Panc1 (cell line): ENCODE measurements at places on chromosomes 3 and 15. TPM values are rescaled to one million over a fixed set of nuclear protein-coding genes. Genes with fewer than 3 reads are reported as not detected.

DNA sequence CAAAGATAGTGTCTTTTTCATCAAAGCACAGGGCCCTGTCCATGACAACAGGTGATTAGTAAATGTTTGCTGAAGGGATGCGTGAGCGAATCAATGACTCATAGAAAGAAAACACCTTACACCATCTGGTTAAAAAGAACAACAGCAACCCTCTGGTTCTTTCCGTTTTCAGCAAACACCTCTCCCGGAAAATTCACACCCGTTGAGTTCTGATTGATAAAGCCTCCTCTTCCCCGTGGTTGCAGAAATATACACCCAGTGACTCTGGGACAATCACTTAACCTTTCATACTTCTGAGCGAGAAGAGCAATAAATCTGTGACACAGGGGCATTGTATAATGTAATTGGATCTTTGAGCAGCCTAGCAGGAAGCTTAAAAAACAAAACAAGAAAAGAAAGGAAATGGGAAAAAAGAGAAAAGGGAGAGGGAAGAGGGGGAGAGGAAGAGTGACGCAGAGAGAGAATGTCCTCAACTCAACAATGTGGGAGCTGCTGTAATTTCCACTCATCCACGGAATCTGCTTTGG lies 37.6 kb downstream of the ADAMTS9 start:
- DNase-seq, result no peak
- no peak overlapping the region for H3K27ac ChIP-seq
- H3K4me1 ChIP-seq, result no peaks in the 10 kb centered on the region
- H3K27me3 ChIP-seq, result no peaks in the 10 kb centered on the region
- H3K36me3 ChIP-seq, result no peaks in the 10 kb centered on the region

- no peak for DNase-seq
- no peaks in the 10 kb centered on the region for H3K27me3 ChIP-seq
- H3K4me1 ChIP-seq, result no peaks in the 10 kb centered on the region
These were observed 503.9 kb downstream of the MAGI1 start for GRCh38 chr3:65534805-65535204.

DNA sequence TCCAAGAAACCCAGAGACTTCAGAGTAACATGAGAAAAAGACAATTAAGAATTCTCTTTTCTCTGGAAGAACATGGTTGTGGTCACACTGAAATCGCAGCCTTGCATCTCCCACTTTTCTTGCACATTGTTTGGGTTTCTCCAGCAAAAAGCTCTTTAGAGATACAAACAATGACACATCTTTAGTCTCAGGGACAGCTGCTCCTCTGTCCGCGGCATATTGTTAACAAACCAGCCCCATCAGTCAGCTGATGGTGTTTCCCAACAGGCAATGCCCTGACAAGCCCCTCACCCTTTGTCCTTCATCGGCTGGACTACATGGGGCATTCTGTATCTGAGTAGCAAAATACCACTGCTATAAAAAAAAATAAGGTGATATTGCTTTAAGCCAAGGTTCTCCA lies 53.4 kb downstream of the UMPS start:
- H3K36me3 ChIP-seq, result no peaks in the 10 kb centered on the region
- no peak overlapping the region for H3K4me3 ChIP-seq
- DNase-seq, result no peak
- no peak overlapping the region for H3K27ac ChIP-seq
- H3K4me1 ChIP-seq, result peaks cover 28% of the 10 kb centered on the region

GRCh38 chr3:133830071-133830470 lies 24.5 kb downstream of the SRPRB start:
- H3K27me3 ChIP-seq, result no peaks in the 10 kb centered on the region
- no peak for DNase-seq

- peak overlapping the region; percentile 13; the same call in 1 of the 2 replicates for H3K4me3 ChIP-seq
- no peak overlapping the region for H3K27ac ChIP-seq
- H3K27me3 ChIP-seq, result no peaks in the 10 kb centered on the region
- peaks cover 5% of the 10 kb centered on the region for H3K4me1 ChIP-seq
- no peaks in the 10 kb centered on the region for H3K36me3 ChIP-seq
These were observed 9.7 kb downstream of the EOMES start for GRCh38 chr3:27712136-27713077.

DNA sequence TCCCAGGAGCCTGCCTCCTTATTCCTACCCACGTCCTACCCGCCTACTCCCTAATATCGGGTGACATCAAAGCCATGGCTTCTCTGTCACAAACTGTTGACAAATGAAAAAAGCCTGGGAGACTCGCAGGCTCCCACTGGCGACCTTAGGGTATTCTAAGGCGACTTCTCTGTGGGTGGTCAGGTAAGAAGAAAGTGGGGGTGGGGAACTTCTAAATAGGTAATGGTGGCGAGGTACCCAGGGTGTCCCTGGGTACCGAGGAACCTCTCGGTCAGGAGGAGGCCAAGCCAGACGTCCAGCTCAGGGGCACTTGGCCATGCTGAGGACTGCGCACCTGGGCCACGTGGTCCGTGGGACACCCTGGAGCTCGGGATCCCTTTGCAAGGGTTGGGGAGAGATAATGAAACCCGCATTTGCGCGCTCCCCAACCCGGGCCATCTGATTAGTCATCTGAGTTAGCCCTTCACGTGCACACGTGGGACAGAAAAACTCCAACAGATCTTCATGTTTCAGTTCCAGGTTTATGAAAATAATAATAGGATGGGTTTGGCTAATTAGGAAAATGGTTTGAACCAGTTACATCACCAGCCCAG lies 78.2 kb downstream of the NR2F2 start:
- H3K4me3 ChIP-seq, result no peak overlapping the region
- H3K4me1 ChIP-seq, result 0 out of 2 replicates have a peak, but pooled peaks cover 3% of the 10 kb centered on the region
- H3K36me3 ChIP-seq, result no peaks in the 10 kb centered on the region
- H3K27me3 ChIP-seq, result peaks cover 39% of the 10 kb centered on the region
- DNase-seq, result no peak

GRCh38 chr3:141294848-141295247 lies 63.2 kb downstream of the PXYLP1 start:
- H3K4me1 ChIP-seq, result peaks cover 9% of the 10 kb centered on the region
- no peak for DNase-seq
- peak overlapping the region; percentile 48 for H3K27ac ChIP-seq
- H3K27me3 ChIP-seq, result no peaks in the 10 kb centered on the region

DNA sequence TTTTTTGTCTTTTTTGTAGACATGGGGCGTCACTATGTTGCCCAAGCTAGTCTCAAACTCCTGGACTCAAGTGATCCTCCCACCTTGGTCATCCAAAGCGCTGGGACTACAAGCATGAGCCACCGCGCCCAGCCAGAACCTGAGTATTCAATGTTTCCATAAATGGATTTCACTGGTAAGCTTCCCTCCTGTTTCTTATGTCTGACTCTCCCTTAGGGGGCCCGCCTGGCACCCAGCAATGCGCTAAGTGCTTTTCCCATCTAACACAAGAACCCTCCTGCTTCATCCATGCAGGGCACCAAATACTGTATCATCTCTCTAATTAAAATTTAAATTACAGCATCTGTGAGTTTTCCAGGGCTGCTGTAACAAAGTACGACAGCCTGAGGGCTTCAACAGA lies 44.9 kb downstream of the KLF15 start:
- DNase-seq, result no peak
- H3K27ac ChIP-seq, result no peak overlapping the region
- no peak overlapping the region for H3K4me3 ChIP-seq
- H3K4me1 ChIP-seq, result no peaks in the 10 kb centered on the region

Gene SLC2A2
- 0.13 TPM for total RNA-seq

Gene GPR171
- total RNA-seq, result not detected

DNA sequence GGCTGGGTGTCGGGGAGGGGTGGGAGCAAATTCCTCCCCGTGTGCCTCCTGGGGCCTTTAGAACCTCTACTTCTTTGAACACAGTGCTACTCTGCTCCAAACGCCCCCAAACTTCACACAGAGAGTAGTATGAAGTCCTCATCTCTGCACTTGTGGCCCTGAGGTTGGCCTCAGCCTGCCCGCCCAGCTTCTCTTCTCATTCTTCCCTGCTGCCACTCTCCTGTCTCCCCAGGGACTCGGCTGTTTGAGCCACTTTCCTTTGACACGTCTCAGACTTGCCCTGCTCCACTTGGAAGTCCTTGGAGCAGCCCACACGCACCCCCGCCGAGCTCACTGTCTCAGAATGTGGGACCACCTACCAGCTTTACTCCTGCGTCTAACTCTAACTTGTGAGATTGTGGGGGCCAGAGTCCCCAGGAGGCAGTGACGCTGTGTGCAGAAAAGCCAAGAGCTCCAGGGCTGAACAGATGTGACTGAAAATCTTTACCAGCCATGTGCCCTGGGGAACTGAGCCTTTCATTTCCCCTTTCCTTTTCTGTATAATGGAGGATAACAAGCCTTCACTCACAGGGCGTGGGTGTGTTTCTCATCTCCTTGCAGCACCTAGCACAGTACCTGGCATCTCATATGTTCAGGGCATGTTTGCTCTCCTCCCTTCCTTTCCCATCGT lies 233.6 kb upstream of the CTDSPL start:
- H3K4me1 ChIP-seq, result no peaks in the 10 kb centered on the region
- peaks cover 2% of the 10 kb centered on the region; the same call in 1 of the 2 replicates for H3K27me3 ChIP-seq
- no peaks in the 10 kb centered on the region for H3K36me3 ChIP-seq

DNA sequence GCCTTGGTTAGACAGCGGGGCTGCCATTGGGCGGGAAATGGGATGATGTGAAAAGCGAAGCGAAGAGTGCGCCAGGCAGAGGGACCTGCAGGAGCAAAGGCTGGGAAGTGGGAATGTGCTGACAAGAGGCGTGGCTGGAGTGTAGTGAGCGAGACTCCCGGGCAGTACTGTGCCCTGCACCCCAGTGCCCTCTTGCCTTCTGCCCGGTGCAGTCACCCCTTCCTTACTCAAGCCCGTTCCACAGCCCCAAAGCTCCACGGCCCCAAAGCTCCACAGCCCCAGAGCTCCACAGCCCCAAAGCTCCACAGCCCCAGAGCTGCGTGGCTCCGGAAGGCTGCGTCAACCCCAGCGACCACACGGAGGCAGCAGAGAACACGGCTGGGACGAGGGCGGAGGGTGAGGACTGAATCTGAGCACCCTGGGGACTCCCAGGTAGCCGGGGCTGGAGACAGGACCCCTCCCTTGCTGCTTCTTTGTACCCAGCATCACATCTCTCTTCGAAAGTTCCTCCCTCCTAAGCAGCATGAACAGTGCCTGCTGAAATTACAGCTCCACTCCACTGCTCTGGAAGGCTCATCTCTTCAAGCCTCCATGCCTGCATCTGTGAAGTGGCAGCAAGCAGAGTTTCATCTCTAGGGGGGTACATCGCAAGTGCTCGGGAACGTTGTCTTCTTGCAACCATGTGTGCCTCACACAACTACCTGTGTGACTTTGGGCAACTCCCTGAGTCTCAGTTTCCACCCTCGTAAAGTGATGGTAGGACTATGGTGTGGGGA lies 108.9 kb downstream of the FBLN2 start:
- H3K36me3 ChIP-seq, result no peaks in the 10 kb centered on the region
- no peak overlapping the region for H3K4me3 ChIP-seq
- no peaks in the 10 kb centered on the region for H3K4me1 ChIP-seq
- no peak for DNase-seq

DNA sequence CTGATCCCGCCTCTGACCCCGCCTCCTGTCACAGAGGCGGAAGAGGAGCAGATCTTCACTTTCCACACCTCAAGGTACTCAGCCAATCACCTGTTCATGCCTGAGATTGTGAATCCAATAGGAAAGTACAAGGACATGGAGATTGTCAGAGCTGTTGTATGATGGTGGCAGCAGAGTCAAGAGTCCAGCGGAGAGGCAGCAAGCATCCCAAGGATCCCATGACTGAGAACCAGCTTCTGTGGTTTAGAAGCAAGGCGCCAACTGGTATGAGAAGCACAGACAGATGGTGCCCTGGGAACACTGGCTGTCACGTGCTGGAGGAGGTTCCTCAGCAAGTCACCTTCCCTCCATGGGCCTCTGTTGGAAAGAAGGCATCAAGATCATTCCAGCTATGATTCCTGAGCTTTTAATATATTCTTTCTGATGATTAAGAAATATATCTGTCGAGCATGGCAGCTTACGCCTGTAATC lies 93.9 kb downstream of the CPN2 start:
- no peak overlapping the region for H3K27ac ChIP-seq
- no peaks in the 10 kb centered on the region for H3K4me1 ChIP-seq
- DNase-seq, result no peak
- no peak overlapping the region for H3K4me3 ChIP-seq
- H3K36me3 ChIP-seq, result no peaks in the 10 kb centered on the region

DNA sequence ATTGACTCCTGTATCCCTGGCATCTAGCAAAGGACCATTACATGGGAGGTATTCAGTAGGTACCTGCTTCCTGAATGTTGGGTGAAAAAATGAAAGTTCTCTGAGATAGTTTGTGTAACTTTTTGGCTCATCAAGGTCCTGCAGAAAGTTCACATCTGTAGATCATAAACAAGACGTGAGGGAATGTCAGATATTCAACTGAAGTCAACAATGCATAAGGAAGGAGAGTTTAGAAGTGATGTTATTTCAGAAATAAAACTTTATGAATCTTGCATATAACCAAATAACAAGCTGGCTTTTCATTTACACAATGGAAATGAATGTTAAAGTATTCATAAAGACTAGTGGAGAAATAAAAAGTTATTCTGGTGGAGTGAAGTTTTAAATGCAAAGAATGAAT lies 73.4 kb upstream of the RBMS3 start:
- no peaks in the 10 kb centered on the region for H3K36me3 ChIP-seq
- no peak for DNase-seq
- H3K27me3 ChIP-seq, result no peaks in the 10 kb centered on the region
- H3K4me1 ChIP-seq, result no peaks in the 10 kb centered on the region

Gene CHRFAM7A
- 11.5 TPM for total RNA-seq

Gene ATP13A5
- total RNA-seq, result not detected

GRCh38 chr3:187713504-187713903 lies 11.1 kb upstream of the RTP2 start:
- H3K27ac ChIP-seq, result no peak overlapping the region
- no peak overlapping the region for H3K4me3 ChIP-seq
- DNase-seq, result no peak
- no peaks in the 10 kb centered on the region for H3K4me1 ChIP-seq
- H3K27me3 ChIP-seq, result no peaks in the 10 kb centered on the region

Gene GP5
- 0.05 TPM for total RNA-seq

Gene CCDC191
- total RNA-seq, result 5.6 TPM

DNA sequence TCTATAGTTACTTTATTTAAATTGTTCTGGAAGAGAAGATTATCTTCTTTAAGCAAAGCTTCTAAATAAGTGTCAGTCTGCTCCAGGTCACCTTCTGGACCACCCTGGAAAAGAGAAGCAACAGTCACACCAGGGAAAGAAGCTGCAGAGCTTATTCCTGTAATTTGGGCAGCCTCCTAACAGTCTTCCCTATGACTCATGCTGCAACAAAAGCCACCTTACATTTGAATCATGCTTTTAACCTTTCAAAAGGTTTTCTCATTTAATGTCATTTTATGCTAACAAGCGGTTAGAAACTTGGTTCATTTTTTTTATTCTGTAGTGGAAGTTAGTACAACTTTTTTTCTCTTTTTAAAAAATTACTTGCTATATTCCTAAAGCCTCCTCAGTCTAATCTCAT lies 5.3 kb upstream of the GUCA1C start:
- H3K27ac ChIP-seq, result no peak overlapping the region
- H3K4me1 ChIP-seq, result no peaks in the 10 kb centered on the region
- no peaks in the 10 kb centered on the region; the same call in 1 of the 2 replicates for H3K27me3 ChIP-seq
- DNase-seq, result no peak
- H3K36me3 ChIP-seq, result no peaks in the 10 kb centered on the region
- H3K4me3 ChIP-seq, result no peak overlapping the region

Gene PLIN1
- 0.44 TPM for total RNA-seq

Gene TJP1
- total RNA-seq, result 79.1 TPM

- no peaks in the 10 kb centered on the region for H3K4me1 ChIP-seq
- H3K27me3 ChIP-seq, result no peaks in the 10 kb centered on the region
- H3K4me3 ChIP-seq, result no peak overlapping the region
- DNase-seq, result no peak
- no peaks in the 10 kb centered on the region for H3K36me3 ChIP-seq
These were observed 30.2 kb downstream of the IFT80 start for GRCh38 chr3:160368804-160369203.

Gene SKOR1
- total RNA-seq, result 0.21 TPM

Gene ZNF860
- 8.9 TPM for total RNA-seq

GRCh38 chr15:81097890-81098280 lies 36.2 kb upstream of the CFAP161 start:
- H3K27ac ChIP-seq, result no peak overlapping the region
- peaks cover 3% of the 10 kb centered on the region; the same call in 1 of the 2 replicates for H3K27me3 ChIP-seq
- no peaks in the 10 kb centered on the region for H3K4me1 ChIP-seq
